ENCODE measurements at places on chromosomes 5 and 9.
A peak's percentile ranks its signal among the peaks of the same experiment; 100 is the strongest.

DNA sequence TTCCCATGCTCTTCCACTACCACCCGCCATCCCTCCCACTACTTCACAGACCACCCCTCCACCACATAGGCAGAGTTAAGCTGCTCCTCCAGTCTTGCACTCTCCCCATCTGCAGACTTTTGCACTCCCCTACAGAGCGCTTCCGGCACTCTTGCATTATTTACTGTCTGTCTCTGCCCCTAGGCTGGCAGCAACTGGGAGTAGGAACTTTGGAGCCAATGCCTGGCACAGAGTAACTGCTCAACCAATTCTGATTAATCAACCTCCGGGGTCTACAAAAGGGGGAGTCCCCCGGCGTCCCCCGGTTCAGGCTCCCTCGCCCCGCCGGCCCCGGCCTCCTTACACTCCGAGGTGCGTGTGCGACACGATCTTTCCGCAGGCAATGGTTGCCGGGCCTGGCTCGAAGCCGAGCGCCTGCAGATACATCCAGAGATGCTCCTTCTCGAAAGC is 498 bp downstream of the HAUS6 start:
- peak; percentile 24 for DNase-seq

- DNase-seq: no peak
Measured at GRCh38 chr5:82931110-82931509, 146.1 kb downstream of the TMEM167A start.

DNA sequence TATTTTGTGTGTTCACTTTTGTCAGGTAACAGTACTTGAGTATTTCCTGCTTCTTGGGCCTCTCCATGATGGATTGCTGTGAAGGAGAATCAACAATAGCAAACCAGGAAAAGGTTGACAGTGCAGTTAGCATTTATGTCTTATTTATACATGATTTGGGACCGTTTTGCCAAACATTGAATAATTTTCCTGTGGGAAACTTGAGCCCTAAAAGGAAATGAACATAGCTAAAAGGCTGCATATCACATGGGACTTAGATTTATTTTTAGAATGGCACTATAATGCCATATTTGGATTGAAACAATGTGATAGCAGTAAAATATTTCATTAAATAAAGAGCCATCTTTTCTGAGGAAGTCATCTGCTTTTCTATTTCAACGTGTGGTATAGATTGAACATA is 15.3 kb downstream of the GPR21 start:
- no peak for DNase-seq

- no peak for DNase-seq
Measured at GRCh38 chr5:39016587-39017275, 57.5 kb downstream of the RICTOR start.

DNA sequence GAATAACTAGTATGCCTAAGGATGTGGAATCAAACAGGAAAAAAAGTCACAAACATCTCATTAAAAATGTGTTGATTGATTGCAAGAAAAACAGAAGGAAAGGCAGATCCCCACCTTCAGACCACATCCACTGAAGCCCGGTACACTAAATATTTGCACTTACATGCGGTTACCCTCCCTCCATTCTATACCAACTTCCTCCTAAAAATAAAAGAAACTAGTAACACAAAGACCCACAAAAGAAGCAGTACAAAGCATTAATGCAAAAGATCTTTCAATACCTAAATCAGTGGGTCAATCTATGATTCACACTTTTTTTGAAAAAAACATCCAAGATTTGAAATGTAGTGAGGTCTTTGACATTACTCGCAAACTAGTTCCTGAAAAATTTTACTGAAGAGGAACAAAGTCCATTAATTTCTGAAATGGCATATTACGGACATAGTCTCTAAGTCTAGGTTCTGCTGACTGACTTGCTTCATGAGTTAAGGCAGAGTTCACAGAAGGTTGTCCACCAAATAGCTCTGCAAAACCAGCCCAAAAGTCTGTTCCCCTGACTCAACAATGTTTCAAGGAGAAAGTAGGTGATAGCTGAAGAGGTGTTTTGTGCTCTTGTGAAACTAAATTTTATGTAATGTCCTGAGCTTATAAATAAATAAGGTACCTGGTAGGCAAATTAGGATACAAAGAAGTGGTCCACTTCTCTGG is 100.7 kb downstream of the PAM start:
- peak; percentile 12 for DNase-seq

- DNase-seq: no peak
Measured at GRCh38 chr9:87441251-87441650, 56.4 kb upstream of the DAPK1 start.

DNA sequence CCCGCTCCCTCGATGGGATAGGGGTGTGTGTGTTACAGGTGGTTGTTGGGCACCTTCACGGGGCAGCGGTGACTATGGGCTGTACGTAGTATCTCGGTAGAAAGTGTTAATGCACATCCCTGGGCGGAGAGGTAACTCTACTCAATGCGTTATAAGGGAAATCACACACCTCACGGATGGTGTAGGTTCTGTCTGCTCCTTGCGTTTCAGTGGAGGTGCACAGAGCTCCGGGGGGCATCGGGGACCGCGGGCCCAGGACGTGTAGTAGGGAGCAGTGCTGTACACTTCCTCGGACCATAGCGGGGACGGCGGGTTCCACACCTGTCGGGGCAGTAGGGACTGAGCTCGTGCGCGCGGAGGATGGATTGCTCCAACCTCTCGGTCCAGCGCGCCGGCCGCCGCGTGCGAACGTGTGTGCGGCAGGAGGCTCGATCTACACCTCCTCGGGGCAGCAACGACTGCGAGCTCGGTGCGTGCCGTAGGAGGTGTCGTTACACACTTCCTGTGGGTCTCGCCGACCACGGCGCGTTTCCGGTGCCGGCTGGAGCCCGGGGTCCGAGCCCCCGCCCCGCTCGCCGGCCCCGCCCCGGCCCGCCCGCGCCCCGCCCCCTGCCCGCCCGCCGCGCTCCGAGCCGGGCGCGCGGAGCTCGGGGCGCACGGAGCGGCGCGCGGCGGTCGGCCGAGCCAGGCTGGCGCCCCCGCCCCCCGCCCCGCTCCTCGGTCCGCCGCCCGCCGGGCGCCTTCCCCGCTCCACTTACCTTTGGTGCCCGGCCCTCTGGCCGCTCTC is at the start of gene KIAA1958:
Gene KIAA1958 (plus strand): TSS at position 607 of the 787 bp plus-strand sequence. CDS start 87,254 bp downstream, outside the sequence.
- peak; percentile 80 for DNase-seq

- no peak for DNase-seq
Measured at GRCh38 chr5:109823597-109823996, 133.9 kb downstream of the MAN2A1 start.

GRCh38 chr9:5580650-5581049 is 48.3 kb upstream of the RIC1 start:
- no peak for DNase-seq

DNA sequence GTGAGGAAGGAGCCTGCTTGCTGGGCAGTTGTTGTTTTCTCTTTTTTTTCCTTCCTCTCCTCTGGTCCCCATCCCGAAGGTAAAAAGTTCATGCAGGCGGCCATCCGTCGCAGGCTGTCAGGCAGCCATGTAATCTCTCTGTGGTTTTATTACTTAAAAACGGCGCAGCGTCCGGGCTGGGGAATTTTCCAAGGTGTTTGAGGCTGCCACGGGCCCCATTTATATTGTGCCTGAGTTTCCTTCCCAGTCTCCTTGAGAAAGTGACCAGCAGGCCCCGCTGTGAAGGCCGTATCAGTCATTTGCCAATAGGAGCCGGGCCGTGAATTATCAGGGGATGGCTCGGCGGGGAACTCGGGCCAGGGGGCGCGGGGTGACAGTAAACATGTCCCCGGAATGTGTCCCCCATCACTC is 289.7 kb downstream of the PBX3 start:
- DNase-seq: no peak

DNA sequence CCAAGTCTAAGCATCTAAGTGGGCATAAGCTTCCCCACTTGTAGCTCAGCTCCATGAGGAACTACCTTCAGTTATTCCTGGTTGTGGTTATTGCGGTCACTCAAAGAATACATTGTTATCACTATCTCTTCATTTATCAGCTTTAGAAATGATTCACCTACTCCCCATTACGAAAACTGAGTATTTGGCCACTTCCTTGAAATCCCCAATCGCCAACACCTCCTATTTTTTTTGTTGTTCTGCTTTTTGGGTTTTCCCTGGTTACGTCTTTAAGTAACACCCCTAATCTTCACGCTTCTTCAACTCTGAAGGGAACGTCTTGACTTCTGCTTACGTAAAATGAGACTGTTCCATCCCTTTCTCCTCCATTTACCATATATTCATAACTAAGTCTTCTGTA is 20.7 kb downstream of the MAPK9 start:
- DNase-seq: no peak

DNA sequence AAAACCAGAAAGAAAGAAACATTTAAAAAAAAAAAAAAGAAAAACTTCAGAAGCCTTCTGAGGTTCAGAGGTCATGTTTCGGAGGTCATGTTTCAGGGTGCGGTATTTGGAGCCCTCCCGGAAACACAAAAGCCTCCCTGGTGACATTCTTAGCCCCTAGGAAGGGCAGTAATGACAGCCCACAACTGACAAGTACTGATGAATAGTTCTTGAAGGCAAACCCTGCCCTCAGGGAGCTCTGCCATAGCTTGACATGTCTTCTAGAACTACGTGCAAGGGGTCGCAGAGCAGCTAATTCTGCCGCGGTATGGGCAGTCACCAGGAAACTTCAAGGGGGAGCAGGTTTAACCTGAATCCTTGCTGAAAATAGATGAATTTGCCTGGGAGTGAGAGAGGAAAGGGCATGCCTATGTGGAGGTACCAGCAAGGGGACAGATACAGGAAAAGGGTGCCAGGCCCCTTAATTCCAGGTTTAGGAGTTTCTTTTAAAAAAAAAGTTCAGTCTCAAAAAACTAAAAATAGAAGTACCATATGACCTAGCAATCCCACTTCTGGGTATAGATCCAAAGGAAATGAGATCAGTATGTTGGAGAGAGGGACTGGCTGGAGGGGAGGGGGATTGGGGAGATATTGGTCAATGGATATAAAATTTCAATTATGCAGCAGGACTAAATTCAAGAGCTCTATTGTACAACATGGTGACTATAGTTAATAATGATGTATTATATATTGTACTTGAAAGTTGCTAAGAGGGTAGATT is 98.4 kb downstream of the C9orf152 start:
- DNase-seq: no peak

DNA sequence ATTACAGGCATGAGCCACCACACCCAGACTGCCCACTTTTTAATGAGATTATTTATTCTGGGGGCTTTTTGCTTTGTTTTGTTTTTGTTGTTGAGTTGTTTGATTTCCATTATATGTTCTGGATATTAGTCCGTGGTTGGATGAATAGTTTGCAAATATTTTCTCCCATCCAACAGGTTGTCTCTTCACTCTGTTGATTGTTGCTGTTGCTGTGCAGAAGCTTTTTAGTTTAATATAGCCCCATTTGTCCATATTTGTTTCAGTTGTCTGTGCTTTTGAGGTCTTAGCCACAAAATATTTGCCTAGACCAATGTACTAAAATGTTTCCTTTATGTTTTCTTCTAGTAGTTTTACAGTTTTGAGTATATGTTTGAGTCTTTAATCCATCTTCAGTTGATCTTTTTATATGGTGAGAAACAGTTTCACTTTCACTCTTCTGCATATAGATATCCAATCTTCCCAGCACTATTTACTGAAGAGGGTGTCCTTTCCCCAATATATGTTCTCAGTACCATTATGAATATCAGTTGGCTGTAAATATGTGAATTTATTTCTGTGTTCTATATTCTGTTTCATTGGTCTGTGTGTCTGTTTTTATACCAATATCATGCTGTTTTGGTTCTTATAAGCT is 30.2 kb upstream of the TBCA start:
- DNase-seq: no peak

GRCh38 chr9:18452276-18452675 is 21.7 kb upstream of the ADAMTSL1 start:
- DNase-seq: no peak

DNA sequence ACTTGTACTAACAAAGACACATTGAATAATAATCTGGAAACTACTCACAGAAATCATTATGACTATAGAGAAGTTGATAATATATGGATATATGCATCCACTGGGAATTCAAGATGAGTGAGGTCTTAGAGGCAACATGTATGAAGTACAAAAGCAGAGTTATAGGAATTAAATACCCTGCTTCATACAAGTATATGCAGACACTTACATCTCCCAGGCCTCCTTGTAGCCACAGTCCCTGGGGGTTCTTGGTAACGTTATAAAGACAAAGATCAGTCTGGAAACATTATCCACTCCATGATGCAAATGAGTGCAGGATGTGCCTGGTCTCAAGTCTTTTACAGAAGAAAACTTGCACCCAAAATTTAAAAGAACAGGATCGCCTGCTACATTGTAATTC is 92.4 kb upstream of the ANXA1 start:
- no peak for DNase-seq

- DNase-seq: no peak
Measured at GRCh38 chr5:158691631-158692255, 408.0 kb downstream of the EBF1 start.

DNA sequence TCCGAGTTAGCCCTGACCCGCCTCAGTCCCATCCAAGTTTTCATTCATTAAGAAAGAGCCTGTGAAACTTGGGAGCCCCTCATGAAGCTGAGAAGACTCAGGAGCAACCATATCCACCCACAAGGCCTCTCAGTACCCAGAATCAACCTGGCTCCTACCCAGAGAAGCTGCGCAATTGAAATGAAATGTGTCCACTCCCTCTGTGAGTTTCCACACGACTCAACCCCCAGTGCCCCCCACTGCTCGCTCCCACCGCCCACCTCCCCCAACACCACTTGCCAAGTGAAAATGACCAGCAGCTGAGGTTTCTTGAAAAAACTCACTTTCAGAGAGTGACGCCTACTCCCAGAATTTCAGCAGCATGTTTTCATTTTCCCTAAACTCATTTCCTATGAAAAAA is 104.6 kb downstream of the CDK5RAP2 start:
- DNase-seq: no peak

DNA sequence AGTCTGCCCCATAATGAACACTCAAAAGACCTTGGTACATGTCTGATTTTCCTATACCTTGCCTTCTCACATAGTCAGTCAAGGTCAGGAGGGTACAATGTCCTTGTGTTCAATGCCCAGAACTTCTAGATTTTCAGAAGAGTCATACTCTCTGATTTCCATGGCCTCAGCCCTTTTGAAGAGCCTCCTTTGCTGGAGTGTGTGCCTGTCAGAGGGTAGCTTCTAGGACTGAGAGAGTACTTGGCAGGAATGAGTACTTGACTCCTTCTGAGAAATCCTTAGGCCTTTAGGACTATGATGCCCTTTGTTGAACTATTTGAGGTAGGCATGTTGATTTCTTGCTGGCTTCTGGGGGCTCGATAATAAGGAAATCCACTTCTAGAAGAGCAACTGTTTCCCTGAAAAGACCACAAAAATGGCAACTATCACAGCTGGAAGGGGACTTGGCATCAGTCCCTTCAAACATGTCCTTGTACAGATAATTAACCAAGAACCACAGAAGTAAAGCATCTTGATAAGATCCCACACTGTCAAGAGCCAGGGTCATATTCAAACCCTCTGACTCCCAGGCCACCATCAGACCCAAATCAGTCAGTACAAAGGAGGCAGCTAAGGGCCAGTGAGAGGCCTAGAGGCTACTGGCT is 10.6 kb upstream of the MEGF9 start:
- DNase-seq: no peak

DNA sequence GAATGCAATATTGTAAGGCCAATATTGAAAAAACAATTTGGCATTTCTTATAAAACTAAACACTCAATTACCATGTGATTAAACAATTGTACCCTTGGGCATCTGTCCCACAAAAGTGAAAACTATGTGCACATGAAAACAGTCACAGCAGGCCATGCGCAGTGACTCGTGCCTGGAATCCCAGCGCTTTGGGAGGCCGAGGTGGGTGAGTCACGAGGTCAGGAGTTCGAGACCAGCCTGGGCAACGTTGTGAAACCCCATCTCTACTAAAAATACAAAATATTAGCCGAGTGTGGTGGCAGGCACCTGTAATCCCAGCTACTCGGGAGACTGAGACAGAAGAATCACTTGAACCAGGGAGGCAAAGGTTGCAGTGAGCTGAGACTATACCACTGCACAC is 343.7 kb downstream of the DMRTA1 start:
- DNase-seq: no peak

Data from CD4-positive, alpha-beta T cell treated with Interleukin-4 for 4 hours (primary cell).